ENCODE measurements at places on chromosomes 3 and 15.

DNA sequence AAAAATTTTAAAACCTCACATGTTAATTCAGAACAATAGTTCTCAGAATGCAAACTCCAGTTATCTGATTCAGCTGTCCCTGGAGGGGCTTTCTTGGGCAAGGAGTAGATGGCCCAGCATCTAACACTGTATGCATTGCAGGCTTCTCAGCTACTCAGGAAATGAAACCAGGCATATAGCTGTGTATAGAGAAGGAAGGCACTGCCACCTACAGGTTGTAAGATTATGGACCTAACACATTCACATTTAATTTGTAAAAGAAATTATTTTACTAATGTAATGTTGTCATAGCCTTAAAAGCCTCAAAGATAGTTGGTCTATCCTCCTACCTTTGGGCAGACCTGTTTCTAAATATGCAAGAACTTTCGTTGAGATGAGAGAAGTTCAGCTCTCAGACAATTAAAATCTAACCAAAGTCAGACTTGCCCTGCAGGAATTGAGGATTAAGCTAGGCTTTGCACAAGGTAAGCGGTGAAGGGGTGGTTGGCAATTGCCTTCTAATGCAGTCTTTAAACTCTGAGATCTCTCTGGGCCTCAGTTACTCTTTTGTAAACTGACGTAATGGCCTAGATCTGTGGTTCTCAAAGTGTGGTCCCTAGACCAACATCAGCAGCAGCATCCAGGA, 132.8 kb upstream of the SLC24A5 start:
- peak; percentile 47 for DNase-seq

GRCh38 chr3:195512798-195513345, 30.3 kb downstream of the PPP1R2 start:
- DNase-seq, result no peak

DNA sequence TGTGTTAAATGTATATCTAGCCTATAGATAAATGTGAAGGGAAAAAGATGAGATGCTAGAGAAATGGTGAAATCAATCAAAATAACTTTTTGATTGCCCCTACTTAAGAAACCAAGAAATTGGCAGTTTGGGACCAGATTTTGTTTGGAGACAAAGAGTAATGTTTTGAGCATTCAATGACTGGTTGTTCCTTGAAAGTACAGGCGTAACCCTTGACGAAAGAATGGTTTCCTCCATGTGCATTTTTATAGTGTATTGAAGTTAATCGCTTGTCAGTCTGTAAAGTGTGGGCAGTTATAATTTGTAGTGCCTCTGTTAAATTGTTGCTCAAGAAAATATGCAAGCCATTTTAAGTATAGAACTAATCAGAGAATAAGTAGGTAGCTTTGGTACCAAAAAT, 1.2 kb downstream of the KIF23 start:
- DNase-seq, result no peak

DNA sequence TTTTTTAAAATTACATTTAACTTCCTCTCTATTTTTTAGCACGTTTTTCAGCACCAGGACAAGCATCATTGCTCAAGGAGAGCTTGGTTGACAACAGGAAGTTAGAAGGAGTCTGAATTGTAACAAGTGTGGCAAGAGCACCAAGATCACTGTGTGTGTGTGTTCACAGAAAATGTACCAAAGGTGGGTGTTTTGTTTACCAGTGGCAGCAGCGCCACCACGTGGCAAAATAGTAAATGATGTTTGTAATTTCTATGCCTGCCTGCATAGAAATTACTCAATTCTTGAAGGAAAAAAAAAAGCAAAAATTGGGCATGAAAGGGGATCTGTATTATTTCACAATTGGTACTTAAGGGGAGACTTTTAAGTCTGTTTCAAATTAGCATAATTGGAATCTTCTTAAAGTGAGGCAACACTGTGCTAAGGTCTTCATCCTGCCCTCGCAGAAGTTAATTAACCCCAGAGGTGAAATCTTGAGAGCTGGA, 7.4 kb upstream of the U2SURP start:
- no peak for DNase-seq

- no peak for DNase-seq
Observed at GRCh38 chr3:59816312-59816711, 766.5 kb upstream of the CFAP20DC start.

GRCh38 chr15:45349623-45350022, 28.7 kb downstream of the GATM start:
- DNase-seq, result no peak

GRCh38 chr3:54206874-54207273, 84.5 kb downstream of the CACNA2D3 start:
- DNase-seq, result no peak

- DNase-seq, result no peak
Observed at GRCh38 chr15:67941648-67942310, 101.9 kb upstream of the RNU6-1 start.

Measured in non-pigmented ciliary epithelial cell (primary cell).